ENCODE measurements at places on chromosomes 1 and 21.

DNA sequence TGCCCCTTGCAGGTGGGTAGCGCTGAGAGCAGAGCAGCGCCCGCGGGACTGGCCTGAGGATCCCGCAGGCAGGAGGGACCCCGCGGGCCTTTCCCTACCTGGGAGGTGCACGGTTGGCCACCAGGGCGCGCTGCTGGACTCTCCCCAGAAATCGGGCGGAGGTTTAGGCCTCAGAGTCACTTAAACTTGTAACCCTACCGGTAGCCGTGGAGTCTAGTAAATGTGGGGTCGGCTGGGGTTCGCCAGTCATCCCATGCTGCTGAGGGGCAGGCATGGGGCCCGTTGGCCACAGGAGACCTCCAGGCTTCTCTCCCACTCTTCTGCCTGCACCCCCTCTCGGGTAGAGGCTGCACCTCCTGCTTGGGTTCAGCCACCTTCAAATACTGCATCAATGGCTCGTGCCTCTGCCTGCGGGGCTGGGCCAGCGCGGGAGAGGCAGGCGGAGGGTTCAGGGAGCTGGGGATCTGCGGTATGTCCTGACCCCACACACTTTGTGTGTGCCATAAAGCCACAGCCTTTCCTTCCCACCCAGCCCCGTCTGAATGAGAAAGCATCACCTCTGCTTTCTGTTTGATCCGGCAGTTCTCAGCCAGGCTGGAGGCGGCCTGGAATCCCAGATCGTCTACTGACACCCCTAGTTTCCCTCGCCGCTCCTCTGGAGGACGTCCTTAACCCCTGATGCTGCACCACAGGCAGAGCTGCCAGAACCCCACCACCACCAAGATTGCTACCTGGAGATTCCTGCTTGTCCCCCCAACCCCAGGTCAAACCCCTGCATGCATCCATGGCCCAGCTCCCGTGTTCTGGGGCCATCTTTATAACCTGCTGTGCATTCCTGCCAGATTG, 12.3 kb upstream of the GSTM4 start:
- peak; percentile 71 for DNase-seq

- DNase-seq = no peak
These were observed 58.3 kb downstream of the MACF1 start for GRCh38 chr1:39262802-39263201.

- no peak for DNase-seq
These were observed 437.8 kb downstream of the PTBP2 start for GRCh38 chr1:97159342-97159741.

DNA sequence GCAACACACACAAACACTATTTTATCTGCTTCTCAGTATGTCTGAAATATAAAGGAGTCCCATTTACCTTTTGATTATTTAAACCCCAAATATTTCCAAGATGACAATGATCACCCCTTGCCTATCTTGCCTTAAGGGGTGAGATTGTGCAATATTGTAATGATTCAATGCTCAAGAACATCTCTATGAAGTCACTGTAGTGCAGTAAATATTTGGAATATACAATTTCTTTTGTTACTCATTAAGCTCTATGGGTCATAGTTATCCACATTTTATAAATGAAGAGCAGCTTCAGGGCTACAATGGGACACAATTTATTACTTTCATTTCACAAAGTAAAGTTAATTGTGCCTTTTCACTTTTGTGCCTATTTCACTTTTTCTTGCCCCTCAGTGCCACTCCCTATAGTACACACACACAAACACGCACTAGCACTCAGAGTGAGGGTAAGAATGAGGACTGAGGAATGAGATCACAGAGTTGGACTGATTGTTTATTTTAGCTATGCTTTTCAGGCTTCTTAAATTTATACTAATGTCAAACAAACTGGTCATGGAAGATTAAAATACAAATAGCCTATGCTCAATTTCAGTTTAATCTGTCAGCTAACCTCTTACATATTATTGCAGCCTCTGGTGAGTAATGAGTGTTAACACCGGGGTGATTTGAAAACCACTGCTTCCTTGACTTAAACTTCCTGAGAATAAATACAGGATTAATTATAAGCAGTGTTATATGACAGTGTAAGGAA, 521.0 kb upstream of the B3GALT2 start:
- no peak for DNase-seq

DNA sequence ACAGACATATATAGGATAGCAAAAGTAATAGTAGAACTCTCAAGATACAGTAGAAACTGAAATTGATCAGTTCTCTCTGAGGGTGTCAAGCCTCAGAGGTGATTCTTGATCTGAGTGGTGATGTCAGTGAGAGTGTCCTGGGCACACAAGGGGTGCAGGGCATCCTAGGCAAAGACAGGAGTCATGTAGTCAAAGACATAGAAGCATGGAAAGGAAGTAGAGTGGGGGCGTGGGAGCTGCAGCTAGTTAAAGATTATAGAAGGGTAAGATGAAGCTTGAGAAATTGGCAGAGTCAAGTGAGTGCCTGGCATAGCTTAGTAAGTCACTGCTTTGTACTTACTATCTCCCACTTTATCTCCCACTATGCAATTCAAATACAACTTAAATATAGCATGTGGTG, 22.8 kb downstream of the CDC7 start:
- no peak for DNase-seq

DNA sequence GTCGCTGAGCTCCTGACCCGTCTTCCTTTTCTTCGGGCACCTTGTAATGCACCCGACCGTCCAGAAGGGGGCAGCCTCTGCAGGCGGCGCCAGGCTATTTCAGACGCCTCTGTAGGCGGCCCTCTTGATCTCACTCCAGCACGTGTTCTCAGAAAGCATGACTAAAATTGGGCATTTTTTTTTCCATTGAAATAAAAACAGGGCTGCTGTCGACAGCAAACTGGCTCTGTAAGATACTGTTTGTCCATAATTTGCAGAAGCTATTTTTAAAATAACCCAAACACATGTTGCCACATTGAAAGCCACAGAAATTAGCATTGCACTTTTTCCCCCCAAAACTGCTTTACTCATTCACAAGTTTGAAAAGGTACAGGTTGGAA, 78.0 kb downstream of the STUM start:
- peak; percentile 63 for DNase-seq

GRCh38 chr1:208059409-208060001, 148.6 kb upstream of the CD34 start:
- no peak for DNase-seq

GRCh38 chr1:236058141-236058934, 6.6 kb downstream of the NID1 start:
- DNase-seq = no peak

DNA sequence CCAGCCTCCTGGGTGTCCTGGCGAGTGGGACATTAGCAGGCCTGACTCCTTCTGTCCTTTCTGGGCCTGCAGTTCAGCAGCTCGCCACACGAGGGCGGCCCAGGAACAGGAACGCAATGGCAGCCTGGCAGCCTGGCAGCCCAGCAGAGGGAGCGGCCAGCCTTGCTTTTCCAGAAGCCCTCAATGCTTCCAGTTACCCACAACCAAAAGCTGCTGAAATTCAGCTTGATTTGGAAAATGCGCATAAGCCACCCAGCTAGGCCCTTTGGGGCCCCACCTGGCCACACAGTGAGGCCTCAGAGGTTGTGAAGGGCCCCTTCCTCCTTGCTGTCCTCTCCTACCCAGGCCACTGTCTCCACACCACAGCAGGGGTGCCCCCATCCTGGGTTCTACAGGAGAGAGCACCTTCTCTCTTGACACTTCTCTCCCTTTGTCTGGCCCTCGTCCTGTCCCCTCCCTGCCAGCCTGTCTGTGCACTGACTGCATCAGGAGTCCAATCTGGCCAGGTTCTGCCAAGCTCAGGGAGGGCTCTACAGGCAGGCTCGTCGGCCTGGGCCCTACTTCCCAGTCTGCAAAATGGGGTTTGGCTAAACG, 103.4 kb upstream of the VAMP3 start:
- DNase-seq = peak; percentile 78

DNA sequence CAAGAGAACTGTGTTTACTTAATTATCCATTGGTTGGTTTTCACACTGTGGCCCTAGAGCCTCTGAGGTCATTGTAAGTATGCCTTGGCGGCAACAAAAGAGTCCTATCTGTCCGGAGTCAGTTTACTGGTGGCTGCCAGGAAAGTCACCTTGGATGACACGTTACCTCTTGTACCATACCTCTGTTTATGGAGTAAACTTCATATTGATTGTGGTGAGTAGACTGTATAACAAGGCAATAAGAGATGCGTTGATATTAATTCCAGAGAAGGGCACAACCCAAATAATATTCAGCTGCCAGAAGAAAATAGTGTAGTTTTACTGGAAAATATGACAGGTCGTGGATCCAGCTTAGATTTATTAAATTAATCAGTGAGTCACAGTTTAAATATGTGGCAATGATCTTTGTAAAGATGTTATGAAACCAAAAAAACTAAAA, 20.4 kb upstream of the KIF14 start:
- DNase-seq = no peak

DNA sequence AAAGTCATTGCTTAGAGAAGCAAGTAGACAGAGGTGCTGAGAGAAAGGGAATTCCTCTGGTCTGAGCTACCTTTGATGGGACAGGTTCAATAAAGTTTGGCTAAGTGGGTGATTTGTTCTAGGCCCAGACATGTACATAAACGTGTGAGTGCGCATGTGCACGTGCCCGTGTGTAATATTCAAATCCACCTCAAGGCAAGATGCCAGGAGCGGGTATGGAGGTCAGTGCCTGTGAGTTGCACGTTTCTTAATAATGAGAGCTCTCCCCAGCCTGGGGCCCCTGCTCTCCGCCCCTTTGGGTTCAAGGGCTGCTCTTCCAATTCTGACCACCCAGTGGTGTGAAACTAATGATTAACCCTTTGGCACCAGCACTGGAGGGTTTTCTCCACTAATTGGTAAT, 53.8 kb upstream of the LMO4 start:
- no peak for DNase-seq

DNA sequence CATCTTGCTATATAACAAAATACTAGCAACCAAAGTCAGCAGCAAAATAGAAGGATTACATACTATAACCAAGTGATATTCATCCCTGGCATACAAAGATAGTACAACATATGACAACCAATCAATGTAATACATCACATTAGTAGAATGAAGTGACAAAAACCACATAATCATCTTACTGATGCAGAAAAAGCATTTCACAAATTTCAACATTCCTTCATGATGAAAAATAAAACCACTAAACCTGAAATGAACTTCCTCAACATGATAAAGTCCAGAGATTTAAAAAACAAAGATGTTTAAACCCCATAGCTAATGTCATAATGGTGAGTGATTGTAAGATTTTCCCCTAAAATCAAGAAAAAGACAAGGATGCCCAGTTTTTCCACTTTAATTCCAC, 18.6 kb downstream of the RO60 start:
- no peak for DNase-seq

GRCh38 chr1:193183019-193183627, 3.3 kb downstream of the B3GALT2 start:
- no peak for DNase-seq

DNA sequence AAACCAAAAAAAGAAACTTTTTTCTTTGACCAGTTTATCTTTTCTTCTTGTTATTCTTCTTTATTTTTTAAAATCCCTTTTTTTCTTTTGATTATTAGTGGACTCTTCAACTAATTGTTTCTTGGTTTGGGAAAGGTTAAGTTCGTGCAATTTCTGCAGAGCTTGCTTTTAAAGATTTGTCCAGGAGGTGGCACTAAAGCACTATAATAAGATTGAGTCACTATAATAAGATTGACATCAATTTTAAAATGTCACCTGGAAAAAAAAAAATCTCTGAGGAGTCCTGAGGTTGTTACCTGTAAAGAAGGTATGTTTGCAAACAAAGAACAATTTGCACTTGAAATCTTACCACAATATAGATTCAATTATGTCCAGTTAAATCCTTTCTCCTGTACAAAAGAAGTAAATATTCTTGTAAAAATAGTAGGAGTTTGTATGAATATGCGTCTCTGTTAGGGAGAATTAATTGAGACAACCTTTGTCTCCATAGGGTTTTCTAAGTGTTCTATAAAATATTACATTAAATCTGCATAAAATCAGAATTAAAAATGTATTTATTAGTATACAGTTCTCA, 166.7 kb downstream of the ADGRL4 start:
- DNase-seq = no peak

DNA sequence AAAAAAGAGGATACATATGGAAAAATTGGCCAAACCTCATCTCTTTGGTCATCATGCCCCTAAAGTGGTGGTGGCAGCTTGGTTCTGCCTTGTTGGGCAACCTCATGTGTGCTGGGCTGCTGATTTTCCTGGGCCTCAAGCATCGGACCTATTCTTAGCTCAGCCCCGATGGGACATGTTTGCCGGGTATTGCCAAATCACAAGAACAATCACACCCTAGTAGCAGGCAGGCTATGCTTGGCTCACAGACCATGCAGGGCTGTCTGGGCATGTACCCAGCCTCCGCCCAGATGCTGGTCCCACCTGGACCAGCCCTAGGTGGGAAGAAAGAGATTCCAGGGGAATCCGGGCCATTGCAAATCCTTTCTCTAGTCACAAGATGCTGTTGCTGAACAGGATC, 189.4 kb upstream of the FGGY start:
- no peak for DNase-seq

GRCh38 chr1:198373376-198373775, 167.1 kb downstream of the ATP6V1G3 start:
- no peak for DNase-seq

DNA sequence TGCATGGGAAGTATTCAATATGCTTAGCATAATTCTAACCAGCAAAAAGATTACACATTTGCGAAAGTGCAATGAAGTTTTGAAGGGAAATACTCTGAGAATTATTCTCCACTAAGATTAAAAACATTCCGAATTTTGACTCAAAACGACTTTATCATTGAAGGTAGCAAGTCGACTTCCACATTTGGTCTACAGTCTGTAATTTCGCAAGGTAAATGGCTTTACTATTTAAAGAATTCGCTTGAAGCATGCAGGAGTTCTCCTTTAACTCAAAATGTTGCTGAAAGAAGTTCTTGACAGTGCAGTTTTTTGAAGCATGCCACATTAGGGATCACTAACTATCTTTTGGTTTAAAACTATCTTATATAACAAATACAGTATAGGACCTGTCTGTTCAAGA, 161.0 kb upstream of the HP1BP3 start:
- DNase-seq = no peak

DNA sequence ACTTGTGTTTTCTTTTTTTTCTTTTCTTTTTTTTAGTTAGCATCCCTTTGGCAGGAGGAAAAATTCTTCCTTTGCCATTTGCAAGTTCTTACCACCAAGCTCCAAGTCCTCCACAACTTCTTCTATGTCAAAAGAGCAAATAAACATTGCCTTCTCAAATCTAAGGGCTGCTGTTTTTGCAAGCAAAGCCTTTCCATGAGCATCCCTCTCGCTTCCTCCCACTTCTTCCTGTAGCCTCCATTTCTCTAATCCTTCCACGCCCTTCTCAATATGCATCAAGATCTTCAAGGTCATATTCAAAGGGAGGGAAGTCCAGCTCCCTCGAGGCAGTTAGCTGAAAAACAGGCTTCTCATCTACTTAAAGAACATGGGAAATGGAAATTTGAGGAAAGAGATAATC, 147.1 kb downstream of the ADSS2 start:
- DNase-seq = no peak

DNA sequence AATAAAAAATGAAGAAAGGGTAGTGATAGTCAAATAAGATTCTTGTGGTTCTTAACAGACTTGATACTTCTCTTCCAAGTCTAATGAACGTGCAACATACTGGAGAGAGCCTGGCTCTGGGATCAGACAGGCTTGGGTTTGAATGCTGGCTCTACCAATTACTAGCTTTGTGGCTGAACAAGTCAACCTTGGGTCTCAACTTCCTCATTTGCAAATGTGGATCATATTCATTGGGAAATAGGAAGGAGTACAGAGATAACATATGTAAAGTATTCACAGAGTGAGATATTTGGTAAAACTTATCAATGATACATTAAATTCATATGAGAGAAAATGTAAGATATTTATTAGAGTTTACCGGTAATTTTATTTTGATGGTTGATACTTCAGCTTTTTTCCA, 2.0 kb downstream of the EDEM3 start:
- DNase-seq = no peak

Data from activated CD8-positive, alpha-beta memory T cell treated with anti-CD3 and anti-CD28 coated beads for 1 hour (primary cell).